ENCODE measurements at places on chromosomes 12 and 14. TPM values are rescaled to one million over a fixed set of nuclear protein-coding genes. Genes with fewer than 3 reads are reported as not detected.

GRCh38 chr14:89255852-89256251, 161.2 kb downstream of the FOXN3 start:
- DNase-seq = no peak

GRCh38 chr12:92208613-92209121, 63.0 kb upstream of the BTG1 start:
- peak; percentile 26 for DNase-seq

DNA sequence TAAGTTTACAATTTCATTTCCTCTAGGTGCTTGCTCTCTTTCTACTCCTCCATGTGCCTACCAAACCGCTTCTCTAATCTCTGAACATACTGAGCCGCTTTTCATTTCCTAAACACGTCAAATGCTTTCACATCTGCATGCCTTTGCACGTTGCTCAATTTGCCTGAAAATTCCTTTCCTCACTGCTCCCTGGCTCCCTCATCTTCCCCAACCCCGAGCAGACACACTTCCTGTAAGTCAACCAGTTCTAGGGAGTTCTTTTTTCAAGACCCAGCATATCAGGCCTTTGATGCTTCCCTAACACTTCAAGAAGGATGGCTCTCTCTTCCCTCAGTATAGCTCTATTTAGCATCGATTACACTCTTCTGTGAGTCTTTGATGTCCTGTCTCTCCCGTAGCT, 50.3 kb downstream of the LMO3 start:
- DNase-seq = no peak

- no peak for DNase-seq
Measured at GRCh38 chr12:14275886-14276285, 89.6 kb upstream of the ATF7IP start.

DNA sequence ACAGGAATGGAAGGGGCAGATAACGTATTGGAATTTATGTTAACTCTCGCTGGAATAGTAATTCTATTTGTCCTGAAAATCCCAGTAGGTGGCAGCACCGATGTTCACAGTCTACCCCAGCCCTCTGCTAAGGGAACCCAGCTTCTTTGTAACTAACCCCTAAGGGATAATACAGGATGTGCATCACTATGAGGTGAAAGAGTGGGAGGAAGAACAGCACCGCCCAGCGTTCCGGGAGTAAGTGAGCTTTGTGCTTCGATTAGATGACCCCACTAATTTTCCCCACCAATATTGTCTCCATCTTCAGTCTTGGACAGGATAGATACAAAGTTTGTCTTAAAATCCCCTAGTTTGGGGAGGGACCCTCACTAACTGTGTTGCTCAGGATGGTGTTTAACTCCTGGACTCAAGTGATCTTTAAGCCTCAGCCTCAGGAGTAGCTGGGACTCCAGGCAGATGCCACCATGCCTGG, 2.7 kb downstream of the SLC2A3 start:
- DNase-seq = peak; percentile 94

DNA sequence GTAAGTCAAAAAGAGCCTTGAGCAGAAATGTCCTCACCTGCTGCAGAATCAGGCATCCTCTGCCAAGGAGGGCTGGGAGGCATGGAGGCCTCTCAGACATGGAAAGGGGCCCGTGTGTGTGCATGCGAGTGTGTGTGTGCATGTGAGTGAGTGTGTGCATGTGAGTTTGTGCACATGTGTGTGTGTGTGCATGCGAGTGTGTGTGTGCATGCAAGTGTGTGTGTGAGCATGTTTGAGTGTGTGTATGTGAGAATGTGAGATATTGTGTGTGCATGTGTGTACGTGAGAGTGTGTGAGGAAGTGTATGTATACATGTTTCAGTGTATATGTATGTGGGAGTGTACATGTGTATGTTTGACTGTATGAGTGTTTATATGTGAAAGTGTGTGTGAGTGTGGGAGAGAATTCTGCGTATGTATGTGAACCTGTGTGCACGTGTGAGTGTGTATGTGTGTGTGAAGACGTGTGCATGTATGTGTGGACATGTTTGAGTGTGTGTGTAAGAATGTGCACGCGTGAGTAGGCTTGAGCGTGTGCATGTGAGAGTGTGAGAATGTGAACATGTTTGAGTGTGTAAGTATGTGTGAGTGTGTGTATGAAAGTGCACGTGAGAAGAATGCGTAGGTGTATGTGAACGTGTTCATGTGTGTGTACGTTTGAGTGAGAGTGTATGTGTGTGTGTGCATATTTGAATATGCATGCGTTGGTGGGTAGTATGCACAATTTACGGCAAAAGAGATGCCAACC, 90.8 kb downstream of the TBX5 start:
- DNase-seq = no peak

DNA sequence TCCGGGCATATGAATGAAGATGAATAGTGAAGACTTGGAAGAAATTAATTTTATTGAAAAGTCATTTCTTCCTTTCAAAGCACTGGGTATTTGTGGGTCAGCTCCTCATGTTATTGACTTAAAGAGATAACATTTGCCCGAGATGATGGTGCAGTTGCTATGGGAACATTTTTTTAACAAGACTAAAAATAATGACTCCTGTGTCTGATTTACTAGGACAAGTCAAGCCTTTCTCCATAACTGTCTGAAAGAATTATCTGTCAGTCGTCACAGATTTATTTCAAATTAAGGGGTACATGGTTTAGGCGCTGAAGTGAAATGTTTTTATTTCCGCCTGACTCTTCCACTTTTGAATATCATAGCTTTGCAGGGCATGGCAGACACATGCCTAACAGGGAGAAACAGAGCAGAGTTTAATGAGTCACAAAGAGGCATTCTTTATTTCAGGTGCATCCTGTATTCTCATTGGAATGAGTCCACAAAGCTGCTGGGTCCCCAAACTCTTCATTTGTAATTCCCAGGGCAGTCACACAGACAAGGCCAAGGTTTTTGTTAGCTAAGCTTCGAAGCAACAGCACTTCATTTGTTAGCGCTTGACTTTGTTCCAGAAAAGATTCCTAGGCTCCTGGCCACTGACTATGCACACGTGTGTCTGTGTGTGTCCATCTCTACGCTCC, 4.3 kb upstream of the GPHB5 start:
- DNase-seq = no peak

DNA sequence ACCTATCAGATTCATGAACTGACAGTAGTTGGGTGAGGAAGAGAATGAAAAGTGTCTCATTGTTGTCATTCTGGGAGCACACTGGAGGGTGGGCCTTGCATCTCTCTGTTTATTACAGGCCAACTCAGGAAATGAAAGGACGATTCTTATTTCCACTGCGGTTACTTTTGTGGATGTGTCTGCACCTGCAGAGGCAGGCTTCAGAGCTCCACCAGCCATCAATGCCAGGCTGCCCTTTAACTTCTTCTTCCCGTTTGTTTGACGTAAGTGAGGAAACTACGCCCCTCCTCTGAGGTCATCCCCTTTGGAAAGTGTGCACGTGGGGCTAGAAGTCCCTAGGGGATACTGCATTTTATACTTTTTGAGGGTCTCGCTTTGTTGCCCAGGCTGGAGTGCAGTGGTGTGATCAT, 33.7 kb downstream of the TCTN1 start:
- no peak for DNase-seq

DNA sequence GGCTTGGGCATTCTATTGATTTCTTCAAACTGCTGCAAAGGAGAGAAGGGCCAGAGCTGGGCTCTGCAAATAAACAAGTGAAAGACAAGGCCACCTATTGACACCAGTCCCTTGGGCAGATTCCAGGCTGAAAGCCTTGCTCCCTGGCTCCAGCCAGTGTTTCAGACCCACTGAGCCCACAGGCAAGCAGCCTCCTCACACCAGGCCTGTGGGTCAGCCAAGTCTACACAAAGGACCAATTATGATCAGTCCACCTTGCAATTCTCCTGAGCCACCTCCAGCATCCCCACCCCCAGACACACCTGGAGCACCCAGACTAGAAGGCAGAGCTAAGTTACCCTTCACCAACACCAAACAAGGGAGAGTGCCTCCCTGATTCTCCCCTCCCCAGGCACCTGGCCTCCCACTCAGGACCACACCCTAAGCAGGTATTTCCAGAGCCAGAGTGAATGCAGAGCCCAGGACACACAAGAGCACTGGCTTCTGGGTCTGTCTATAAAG, 13.8 kb downstream of the ACTN1 start:
- DNase-seq = no peak

The TSPAN19 gene
- polyA plus RNA-seq = 0.12 TPM

The OR4E1 gene
- not detected for polyA plus RNA-seq

The SYT1 gene
- polyA plus RNA-seq = 14.3 TPM

The SERPINA9 gene
- polyA plus RNA-seq = not detected

The RAN gene
- polyA plus RNA-seq = 1,987 TPM

The TMTC2 gene
- 1.8 TPM for polyA plus RNA-seq
